ENCODE measurements at places on chromosomes 16 and 17.
A peak's percentile ranks its signal among the peaks of the same experiment; 100 is the strongest.

DNA sequence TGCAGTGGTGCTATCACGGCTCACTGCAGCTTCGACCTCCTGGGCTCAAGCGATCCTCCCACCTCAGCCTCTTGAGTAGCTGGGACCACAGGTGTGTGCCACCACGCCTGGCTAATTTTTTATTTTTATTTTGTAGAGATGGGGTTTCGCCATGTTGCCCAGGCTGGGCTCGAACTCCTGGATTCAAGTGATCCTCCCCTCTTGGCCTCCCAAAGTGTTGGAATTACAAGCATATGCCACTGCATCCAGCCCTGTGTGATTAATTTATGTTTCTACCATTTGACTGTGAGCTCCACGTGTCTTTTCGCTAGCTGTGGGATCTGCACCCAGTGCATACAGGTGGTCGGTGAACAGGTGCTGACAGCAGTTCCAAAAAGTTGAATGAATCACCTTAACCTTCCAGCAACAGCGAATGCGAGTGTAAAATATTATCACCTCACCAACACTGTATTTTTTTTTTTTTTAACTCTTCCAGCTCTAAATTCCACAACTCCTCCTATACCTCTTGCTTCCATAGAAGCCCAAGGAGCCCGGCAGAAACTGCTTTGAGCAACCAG, 484 bp upstream of the NUDT7 start:
- DNase-seq: no peak

DNA sequence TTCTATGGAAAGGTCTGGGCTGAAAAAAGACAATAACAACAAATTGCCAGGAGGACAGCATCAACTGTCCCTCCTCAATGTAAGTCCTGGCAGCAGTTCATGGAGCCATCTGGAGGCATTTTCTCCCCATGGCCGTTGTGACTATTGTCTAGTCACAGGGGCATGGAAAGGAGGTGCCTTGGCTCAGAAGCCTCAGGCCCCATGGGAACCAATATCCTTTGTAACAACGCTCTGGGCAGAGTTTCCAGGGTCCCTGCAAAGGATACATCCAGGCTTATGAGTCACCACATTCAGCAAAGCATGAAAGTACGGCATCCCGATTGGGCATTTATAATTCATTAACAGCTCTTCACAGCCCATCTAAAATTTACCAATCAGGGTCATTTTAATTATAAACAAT, 85.2 kb downstream of the GLG1 start:
- DNase-seq: no peak

GRCh38 chr16:30482366-30482765, 9.8 kb downstream of the ITGAL start:
- no peak for DNase-seq

- no peak for DNase-seq
Measured at GRCh38 chr16:18792836-18793433, 2.8 kb upstream of the RPS15A start.

DNA sequence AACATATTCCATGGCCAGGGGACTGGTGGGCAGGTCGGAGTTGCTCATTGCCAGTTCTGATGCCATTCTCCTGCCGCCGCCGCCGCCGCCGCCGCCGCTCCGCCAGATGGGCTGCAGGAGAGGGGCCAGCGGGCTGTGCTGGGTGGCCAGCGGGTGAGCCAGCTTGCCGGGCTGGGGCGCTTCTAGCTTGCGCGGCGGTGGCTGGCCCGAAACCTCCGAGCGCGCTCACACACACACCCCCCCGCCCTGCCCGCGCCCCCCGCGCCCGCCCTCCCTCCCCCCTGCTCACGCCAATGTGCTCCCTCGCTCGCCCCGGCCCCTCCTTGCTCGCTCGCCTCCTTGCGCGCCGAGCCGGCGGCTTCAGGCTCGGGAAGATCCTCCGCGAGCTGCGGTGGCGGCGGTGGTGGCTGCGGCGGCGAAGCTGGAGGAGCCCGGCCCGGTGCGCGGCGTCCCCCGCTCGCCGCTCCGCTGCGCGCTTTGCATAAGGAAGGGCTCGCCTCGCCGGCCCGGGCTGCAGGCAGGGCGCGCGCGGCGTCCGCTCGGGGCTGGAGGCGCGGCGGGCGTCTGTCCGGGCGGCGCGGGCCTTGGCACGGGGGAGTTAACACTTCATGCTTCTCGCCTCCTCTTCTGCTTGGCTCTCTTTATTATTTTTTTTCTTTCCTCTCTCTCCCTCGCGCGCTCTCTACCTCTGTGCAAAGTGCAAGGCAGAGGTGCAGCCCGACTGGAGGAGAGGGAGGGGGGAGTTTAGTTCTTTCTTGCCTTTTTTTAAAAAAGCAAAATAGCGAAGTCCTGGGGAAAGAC, 500 bp downstream of the MAF start:
- no peak for DNase-seq

GRCh38 chr16:66682271-66682670, 14.3 kb downstream of the CMTM4 start:
- no peak for DNase-seq

- DNase-seq: peak; percentile 63
Measured at GRCh38 chr16:84647828-84648594, at the start of gene KLHL36. Gene KLHL36 (plus strand): TSS chr16:84648511. CDS start chr16:84650868, 2,357 bp downstream.

- no peak for DNase-seq
Measured at GRCh38 chr16:56327929-56328258, 97.5 kb downstream of the AMFR start.

DNA sequence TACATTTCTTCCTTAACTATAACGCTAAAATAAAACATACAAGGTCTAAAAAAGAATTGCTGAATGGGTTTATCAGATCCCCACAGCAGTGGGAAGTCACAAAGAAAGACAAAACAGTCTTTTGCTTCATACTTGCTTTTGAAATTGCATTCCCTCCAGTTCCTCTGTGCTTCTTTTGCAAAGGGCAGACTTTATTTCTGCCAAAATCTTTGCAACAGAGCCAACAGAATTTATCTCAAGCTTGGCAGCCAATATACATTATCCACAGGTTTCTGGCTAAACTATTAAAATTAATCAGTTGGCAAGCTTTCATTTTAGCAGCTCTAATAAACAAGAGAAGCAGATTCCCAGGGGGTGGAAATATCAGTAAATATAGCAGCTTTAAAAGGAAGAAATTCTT, 378.9 kb upstream of the CA10 start:
- DNase-seq: no peak

Measured in effector CD8-positive, alpha-beta T cell (primary cell).